GF-D8 (cell line): ENCODE measurements at places on chromosomes 4 and X.

DNA sequence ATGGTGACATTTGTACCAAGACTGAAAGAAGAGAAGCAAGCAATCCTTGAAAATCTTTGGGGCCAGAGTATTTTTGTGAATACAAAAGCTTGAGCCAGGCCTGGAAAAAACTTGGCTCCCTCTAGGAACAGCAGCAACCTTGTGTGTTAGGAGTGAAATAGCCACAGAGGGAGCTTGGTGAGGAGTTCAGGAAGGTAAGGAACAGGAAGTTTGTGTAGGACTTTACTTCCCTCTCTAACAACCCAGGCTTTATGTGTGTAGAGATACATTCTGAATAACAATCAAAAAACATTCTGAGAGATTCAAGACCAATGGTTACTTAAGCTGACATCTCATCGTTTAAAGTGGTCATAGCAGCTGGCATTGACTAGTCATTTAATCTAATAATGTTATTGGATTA lies 668.5 kb downstream of the PCDH18 start:
- no peak for DNase-seq

GRCh38 chr4:108796173-108796572 lies 33.3 kb upstream of the ETNPPL start:
- DNase-seq, result no peak

- DNase-seq, result peak; percentile 69
Observed at GRCh38 chrX:19725641-19726040, 161.8 kb downstream of the SH3KBP1 start.

- no peak for DNase-seq
Observed at GRCh38 chr4:10524196-10524833, 67.1 kb upstream of the ZNF518B start.

- no peak for DNase-seq
Observed at GRCh38 chrX:150372280-150372679, 9.2 kb downstream of the MAMLD1 start.

- no peak for DNase-seq
Observed at GRCh38 chrX:96861218-96861617, 22.5 kb upstream of the RPA4 start.

DNA sequence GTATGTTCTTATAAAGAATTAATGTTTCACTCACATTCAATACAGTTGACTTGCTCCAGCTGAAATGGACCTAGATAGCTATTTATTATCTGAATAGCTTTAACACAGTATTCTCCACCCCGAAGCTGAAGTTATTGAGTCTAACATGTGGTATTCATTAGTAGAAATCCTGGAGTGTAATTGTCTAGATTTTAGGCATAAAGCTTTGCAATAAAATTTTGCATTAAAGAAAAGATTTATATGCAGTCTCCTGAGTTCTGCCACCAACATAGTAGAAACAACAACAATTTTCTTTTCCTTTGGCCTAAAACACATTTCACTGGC lies 90.2 kb upstream of the DCLK2 start:
- DNase-seq, result no peak

- DNase-seq, result no peak
Observed at GRCh38 chr4:15995826-15996225, 32.9 kb upstream of the FGFBP2 start.

DNA sequence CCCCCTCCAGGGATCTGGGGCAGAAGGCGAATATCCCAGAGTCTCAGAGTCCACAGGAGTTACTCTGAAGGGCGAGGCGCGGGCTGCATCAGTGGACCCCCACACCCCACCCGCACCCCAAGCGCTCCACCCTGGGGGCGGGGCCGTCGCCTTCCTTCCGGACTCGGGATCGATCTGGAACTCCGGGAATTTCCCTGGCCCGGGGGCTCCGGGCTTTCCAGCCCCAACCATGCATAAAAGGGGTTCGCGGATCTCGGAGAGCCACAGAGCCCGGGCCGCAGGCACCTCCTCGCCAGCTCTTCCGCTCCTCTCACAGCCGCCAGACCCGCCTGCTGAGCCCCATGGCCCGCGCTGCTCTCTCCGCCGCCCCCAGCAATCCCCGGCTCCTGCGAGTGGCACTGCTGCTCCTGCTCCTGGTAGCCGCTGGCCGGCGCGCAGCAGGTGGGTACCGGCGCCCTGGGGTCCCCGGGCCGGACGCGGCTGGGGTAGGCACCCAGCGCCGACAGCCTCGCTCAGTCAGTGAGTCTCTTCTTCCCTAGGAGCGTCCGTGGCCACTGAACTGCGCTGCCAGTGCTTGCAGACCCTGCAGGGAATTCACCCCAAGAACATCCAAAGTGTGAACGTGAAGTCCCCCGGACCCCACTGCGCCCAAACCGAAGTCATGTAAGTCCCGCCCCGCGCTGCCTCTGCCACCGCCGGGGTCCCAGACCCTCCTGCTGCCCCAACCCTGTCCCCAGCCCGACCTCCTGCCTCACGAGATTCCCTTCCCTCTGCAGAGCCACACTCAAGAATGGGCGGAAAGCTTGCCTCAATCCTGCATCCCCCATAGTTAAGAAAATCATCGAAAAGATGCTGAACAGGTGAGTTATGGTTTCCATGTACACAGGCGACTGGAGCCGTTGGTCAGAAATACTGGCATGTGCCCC lies at the start of gene CXCL1:
Gene CXCL1, plus strand, starts transcription at position 264 of the 926 bp plus-strand sequence. Its CDS starts 78 bp downstream, at position 342.
- no peak for DNase-seq

DNA sequence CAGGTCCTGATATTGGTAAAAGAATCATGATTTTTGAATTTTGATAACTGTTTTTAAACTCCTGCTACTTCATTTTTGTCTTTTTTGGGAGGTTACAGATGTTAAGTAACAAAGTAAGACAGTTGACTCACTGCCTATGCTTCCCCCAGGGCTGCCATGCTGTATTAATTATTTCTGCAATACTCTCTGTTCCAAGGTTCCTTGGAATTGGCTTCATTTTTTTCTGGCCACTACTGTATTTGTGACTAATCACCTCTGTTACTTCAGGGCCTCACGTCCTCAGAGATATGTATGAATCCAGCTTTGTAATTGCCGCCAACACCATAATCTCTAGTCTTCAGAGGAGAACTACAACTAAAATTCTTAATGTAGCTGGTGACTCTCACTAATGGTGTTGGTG lies 1729.3 kb downstream of the C4orf33 start:
- DNase-seq, result no peak

DNA sequence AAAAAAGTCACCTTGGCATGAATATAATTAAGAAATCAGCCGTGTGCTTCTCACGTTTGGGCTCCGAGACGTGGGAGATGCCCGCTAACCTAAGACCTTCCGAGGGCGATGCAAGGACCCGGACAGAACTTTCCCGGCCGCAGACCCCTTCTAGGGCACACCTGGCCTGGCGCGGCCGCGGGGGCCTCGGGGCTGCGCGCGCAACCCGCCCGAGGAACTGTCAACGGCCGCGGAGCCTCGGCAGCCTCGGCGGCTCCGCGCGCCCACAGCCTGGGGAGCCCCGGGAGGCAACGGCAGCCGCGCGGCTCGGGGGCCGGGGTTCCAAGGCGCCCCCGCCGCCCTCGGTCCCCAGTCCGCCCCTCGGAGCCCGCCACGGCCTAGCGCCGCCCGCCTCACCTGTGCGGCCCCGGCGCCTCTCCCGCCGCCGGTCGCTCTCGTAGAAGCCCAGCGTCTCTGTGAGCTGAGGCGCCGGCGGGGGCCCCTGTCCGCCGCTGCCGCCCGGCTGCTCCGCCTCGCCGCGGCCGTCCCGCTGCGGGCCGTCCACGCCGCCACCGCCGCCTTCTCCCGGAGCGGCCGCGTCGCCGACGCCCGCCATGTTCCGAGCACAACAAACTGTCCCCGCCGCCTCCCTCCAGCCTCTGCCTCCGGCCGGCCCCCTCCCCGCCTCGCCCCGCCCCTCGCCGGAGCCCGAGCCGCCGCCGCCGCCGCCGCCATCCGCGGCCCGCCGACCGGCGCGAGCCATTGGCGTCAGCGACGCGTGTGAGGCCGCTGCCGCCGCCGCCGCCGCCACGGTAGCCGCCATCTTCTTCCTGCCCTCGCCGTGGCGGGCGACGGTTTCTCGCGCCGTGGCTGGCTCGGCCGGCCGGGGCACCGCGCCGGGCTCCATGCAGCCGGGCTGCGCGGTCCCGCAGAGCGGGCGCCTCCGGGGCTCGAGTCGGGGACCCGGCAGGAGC lies at the start of gene TAPT1:
Gene TAPT1, minus strand, starts transcription at position 609 of the 953 bp plus-strand sequence. Its CDS starts 14 bp downstream, at position 595.
- DNase-seq, result no peak

DNA sequence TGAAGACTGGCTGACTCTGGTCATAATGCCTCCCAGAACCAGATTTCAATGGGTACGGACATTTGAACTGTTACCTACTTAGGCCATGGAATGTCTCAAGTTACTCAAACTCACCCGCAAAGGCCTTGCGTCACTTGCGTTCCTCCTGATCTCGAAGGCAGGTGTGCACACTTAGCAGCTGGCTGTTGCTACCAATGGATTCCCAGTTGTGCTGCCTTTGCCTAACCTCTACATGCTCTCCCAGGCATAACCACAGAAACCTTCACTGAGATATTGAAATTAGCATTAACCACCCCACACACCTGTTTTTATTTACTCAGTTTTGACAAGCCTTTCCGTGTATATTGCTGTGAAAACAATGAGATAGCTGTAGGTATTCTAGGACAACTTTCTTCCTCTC lies 2.8 kb downstream of the ERVMER34-1 start:
- DNase-seq, result no peak

- no peak for DNase-seq
Observed at GRCh38 chr4:57490520-57491255, 380.5 kb upstream of the IGFBP7 start.

- no peak for DNase-seq
Observed at GRCh38 chr4:124414276-124415040, 298.1 kb downstream of the ANKRD50 start.

DNA sequence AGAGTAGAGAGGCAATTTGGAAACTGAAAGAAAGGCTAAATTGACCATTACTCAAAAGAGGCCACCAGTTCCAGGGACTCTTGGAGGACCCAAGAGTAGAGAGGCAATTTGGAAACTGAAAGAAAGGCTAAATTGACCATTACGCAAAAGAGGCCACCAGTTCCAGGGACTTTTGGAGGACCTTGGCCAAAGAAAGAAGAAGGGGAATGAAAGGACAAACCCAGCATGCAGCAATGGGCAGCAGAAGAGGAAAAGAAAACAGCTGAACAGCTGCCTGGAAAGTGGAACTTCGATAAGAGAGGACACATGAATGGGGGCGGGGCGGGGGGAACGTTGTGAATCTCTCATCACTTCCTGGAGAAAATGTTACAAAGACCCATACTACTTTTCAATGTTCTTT lies 80.8 kb downstream of the PALLD start:
- no peak for DNase-seq
